ENCODE measurements at places on chromosomes 2 and 18.

DNA sequence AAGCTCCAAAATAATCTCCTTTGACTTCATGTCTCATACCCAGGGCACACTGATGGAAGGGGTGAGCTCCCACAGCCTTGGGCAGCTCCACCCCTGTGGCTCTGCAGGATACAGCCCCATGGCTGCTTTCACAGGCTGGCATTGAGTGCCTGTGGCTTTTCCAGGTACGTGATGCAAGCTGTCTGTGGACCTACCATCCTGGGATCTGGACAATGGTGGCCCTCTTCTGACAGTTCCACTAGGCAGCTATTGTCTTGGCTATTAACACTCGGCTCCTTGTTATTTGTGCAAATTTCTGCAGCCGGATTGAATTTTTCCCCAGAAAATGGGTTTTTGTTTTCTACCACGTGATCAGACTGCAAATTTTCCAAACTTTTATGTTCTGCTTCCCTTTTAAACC lies 634.2 kb downstream of the TSN start:
- no peak for DNase-seq

DNA sequence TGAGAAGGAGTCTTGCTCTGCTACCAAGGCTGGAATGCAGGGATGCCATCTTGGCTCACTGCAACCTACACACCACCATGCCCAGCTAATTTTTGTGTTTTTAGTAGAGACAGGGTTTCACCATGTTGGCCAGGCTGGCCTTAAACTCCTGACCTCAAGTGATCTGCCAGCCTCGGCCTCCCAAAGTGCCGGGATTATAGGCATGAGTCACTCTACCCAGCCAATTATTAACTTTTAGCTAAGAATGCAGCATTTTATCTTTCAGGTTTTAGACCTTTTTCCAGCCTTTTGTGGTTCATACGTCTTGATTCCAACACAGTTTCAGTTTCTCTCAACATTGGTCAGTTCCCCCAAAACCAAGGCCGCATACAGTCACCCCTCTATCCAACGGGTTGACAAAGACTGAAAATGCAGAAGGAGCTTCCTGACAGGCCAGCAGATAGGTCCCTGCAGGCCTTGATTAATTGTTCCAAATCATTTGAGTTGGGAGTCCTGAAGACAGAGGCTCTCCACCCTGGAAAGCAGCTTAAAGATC lies 262.2 kb upstream of the KLHL29 start:
- no peak for DNase-seq

- DNase-seq = peak; percentile 64
These were observed 72.9 kb downstream of the EN1 start for GRCh38 chr2:118774458-118775133.

DNA sequence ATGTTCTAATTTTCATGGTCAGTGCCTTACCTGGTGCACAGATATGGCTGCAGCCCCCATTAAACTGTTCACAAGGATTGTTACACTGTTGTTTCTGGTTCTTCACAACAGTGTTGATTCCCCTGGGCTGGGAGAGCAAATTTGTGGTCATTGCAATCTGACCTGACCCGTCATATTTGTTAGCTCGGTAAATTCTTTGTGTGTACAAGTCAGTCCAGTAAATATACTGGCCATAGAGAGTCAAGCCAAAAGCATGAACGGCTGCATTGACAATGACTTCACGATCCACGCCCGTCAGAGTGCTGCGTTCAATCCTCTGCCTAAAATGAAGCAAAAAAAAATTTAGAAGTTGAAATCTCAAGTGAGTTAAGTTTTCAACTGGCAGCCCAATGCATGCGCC lies 134.6 kb downstream of the DHRS9 start:
- DNase-seq = no peak

GRCh38 chr2:63658176-63658968 lies 69.6 kb downstream of the MDH1 start:
- DNase-seq = no peak

- DNase-seq = no peak
These were observed 22.6 kb upstream of the CYP1B1 start for GRCh38 chr2:38098421-38099098.

- no peak for DNase-seq
These were observed 2.5 kb upstream of the VRK2 start for GRCh38 chr2:58044145-58044544.

GRCh38 chr2:136024616-136025015 lies 39.2 kb upstream of the DARS1 start:
- DNase-seq = no peak

GRCh38 chr18:64165906-64166305 lies 17.0 kb upstream of the LINC00305 start:
- DNase-seq = no peak

DNA sequence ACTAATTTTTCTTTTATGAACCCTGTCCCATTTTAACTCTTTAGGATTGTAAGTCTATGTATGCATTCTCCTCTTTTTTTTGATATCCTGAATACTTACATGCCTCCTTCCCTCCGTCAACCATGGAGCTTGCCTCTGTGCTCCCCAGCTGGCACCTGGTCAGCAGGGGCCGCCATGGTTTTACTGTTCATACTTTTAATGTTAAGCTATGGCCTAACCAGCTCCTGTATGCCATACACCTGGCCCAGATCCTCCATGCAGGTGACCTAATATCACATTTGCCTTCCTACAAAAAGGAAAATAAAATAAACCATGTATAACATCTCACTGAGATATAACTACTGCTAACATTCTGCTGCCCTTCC lies 283.1 kb upstream of the TRIB2 start:
- DNase-seq = peak; percentile 19

GRCh38 chr2:32422133-32422532 lies 65.3 kb downstream of the BIRC6 start:
- DNase-seq = no peak

DNA sequence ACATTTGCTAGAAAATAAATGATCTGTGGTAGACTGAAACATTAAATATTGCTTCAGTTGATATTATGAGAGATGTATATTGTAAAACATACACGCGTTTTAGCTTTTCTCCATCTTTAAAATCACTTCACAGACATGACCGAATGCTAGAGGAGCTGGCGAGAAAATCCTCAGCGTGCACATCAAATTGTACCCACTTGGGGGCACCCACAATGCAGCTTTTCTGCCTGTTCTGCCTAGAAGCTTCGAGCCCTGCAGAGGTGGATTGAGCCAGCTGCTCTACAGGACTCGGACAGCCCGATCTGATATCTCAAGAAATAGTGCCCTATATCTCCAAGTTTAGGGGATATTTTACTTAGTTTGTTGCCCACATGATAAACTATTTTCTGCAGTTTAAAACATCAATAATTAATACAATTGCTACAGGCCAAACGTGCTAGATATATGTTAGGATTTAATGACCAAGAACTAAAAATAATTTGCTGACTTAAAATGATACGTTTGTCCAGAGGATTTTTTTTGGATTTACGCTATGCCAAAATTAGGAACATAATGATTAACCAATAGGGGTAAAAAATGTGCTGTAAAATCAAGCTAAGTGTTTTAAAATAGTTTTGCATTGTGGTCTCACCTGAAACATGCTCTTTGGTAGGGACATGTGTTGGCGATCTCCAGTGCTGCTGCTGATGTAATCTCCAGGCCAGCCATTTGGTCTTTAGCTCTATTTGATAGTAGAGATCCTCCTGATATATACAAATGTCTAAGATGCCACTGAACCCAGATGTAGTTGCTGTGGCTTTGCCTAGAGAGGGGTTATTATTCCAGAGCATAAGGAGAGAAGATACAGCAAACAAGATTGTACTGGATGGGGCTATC lies 22.3 kb upstream of the ATP5MC3 start:
- DNase-seq = peak; percentile 79

- DNase-seq = no peak
These were observed 69.1 kb downstream of the MCFD2 start for GRCh38 chr2:46846536-46846935.

GRCh38 chr2:174036825-174037224 lies 71.7 kb upstream of the SP3 start:
- no peak for DNase-seq
